ENCODE measurements at places on chromosomes 3 and 15.

GRCh38 chr3:125014570-125015179 lies 41.1 kb downstream of the HEG1 start:
- DNase-seq, result no peak

DNA sequence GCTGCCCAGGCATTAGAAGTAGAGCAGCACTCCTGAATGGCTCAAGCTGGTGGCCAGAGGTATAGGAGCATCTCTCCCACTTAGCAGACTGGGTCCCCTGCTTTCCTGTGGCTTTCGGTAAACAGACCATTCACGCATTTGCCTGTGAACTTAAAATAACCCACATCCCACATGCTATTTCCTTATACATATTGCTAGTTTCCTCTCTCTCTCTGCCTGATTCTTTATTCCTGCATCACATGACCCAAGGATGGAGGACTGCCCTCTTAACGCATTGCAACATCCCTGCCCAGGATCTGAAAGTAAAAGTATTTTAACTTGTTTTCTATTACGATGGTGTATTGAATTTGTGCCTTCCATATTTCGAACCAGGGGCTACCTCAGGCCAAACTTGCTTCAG lies 43.4 kb upstream of the NLGN1 start:
- DNase-seq, result no peak

DNA sequence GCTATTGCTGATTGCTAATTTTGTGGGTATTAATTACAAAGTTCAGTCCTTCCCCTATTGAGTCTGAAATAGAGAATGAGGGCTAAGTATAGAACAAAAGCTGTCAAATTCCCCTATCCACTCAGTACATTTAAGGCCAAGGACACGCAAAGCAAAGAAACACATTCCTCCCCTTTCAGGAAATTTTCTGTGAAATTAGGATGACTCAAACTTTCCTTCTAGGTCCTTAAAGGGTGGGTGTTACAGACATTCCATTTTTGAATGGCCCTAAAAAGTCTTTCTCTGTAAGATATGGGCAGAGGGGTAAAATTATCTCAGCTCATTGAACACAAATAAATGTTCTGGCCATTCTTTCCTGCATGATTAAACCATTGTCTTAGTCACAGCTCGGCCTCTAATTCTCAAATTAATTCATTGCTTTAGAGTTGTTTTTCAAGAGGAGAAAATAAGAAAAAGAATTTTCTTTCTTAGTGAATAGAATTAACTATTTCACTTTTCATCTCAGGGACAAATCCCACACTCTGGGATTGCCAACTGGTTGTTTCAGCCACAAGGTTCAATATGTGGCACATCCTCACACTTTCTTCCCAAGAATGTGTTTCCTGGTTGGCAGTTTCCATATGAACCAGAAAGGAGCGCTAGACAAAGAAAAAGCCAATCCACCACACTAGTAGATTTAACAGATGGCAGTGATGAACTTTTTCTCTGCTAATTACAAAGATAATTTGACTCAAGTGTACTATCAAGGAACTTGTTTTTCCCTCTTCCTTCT lies 424.1 kb downstream of the ZNF385D start:
- DNase-seq, result no peak

DNA sequence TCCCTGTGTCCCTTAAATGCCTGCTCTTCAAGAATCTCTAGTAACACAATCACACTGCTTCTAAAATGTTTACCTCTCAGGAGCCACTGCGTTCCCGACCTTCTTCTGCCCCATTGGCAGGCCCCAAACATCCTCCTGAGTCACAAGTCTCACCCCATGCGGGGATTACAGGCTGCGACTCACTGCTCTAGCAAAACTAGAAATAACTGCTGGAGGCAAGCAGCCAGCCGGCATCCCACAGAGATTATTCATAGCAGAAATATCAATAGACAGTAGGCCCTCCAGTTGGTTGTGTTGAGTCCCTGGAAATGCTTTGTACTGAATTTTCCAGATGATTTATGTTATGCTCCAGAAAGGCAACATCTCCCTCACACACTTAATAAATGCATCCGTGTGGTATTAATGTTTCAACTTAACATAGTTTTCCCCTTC lies 64.8 kb downstream of the RFTN1 start:
- DNase-seq, result peak; percentile 93

DNA sequence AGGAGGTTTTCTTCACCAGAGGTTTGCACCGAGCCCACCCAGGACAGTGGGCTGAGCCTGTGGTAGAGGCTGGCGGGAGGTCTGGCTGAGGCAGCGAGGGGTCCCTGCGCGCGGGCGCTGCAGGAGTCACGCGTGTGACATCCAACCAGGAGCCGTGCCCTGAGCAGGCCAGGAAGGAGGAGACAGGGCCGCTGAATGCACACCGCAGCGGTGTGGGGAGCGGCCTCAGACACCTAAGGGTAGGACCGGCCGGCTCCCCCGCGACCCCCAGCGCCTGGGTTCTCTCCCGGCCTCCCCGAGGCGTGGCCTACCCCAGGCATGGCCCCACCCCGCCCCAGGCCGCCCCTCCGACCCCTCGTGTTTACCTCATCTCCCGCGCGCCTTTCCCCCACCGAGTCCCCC lies 412 bp downstream of the SLC41A3 start:
- peak; percentile 44 for DNase-seq

GRCh38 chr3:138360869-138361525 lies 12.6 kb downstream of the MRAS start:
- no peak for DNase-seq
